Colonic mucosa (tissue), 4 donors: ENCODE measurements at places on chromosomes 13 and 19.

DNA sequence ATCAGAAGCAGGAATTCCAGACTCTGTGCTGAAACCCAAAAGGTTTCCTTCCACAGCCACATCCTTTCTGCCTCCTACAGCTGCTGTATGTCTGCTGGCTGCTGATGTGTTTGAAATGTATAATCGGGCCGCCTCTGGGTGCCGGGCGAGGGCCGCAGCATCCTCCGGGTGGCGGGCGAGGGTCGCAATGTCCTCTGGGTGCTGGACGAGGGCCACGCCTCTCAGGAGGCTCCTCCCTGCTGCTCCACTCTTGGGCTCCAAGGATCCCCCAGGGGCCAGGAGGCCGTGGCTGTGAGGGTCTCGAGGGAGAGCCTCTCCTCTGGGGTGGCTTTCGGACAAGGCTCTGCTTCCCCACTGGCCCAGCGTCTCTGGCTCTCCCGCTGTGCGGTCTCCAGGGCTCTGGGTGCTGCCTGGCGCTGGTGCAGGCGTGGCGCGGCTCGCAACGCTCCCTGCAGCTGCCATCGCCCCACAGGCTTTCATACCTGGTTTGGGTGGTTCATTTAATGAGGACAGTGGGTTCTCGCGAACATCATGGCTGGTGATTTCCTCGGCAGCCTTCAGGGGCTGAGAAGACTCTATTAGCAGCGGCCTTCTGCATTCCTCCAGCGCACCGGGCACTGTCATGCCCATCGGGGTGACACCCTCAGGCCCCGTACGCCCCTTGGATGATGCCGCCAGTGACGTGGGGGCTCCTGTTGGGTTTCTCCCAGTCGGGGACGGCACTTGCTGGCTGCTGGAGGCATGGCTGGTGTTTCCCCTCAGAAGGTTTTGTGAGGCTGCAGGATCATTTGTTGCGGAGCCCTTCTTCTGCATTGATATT, 41.8 kb upstream of the GRTP1 start:
- DNase-seq: no peak

DNA sequence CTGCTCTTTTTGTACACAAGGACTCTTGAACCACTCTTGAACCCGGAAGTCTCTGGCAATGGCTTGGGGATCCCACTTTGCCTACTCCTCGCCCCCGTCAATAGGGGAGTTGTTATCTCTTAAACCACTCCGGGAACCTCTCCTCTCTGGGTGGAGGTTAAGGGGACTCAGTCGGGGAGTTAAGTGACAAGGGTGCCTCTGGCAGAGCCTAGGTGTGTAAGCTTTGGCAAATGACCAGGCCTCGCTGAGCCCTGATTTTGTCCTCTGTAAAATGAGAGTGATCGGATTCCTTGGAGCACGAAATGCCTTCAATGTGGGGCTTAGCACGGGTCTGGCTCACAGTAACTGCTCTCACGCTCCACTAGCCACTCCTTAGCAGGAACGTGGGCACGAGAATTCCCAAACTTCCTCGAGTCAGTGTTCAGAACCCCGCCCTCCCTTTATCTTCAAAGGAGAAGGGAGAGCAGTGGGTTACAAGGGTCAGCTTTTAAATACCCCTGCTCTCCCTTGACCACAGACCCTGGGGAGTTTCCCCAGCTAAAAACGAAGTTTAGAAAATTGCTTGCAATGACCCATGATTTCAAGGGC, 193.3 kb downstream of the KATNAL1 start:
- peak; percentile 72 for DNase-seq

GRCh38 chr13:50014386-50014785, 858 bp upstream of the KCNRG start:
- DNase-seq: no peak

DNA sequence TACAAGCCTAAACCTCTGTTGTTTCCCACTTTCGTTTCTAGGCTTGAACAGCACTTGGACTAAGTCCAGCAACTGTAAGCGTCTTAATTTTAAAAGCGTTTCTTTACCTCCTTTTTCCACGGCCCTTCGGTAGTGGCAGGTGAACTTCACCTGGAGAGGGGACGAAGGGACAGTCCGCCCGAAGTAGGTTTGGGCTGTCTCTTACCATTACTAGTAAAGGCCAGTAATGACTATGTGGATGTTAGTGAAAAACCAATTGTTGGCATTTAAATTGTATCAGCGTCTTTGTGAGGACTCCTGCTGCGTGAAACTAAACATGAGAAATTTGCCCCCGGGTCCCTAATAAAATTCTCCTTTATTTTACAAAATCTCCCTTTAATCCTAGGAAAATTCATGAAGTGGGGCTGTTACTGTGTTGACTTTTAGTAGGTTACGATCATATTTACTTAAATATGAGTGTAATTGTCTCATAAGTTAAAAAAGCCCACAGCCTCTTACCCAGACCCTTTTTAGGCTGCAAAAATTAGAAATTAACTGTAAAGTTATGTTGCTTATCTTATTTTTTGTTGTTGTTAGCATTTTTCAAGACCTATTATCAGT, 983 bp downstream of the ITM2B start:
- DNase-seq: no peak

DNA sequence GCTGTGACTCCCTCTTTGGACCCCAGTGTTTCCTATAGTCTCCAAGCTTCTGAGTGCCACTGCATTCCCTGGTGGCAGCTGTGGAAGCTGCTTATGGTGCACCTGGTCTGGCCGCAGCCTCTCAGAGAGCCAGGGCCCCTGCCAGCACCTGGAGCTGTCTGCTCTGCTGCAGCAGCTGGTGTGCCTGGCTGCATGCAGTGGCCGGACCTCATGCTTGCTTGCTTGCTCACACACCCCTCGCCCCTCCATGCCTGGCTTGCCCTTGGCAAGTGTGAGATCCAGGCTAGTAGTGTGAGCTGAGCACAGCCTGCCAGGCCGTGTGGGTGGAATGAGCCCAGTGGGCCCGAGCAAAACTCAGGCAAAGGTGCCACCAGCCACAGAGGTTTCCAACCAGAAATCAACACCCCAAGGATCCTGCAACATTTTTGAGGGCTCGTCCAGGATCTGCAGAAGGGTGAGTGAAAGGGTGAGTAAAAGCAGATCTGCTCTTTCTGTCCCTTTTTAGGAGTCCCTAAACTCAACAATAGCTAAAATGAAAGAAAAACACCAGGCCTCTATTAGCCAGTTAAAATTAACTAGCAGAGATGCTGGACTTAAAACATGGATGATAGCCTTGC, 7.6 kb upstream of the MLLT1 start:
- DNase-seq: no peak

GRCh38 chr13:45100573-45101262, 19.6 kb upstream of the GTF2F2 start:
- no peak for DNase-seq

GRCh38 chr13:32098272-32098671, 66.7 kb downstream of the FRY start:
- DNase-seq: no peak

DNA sequence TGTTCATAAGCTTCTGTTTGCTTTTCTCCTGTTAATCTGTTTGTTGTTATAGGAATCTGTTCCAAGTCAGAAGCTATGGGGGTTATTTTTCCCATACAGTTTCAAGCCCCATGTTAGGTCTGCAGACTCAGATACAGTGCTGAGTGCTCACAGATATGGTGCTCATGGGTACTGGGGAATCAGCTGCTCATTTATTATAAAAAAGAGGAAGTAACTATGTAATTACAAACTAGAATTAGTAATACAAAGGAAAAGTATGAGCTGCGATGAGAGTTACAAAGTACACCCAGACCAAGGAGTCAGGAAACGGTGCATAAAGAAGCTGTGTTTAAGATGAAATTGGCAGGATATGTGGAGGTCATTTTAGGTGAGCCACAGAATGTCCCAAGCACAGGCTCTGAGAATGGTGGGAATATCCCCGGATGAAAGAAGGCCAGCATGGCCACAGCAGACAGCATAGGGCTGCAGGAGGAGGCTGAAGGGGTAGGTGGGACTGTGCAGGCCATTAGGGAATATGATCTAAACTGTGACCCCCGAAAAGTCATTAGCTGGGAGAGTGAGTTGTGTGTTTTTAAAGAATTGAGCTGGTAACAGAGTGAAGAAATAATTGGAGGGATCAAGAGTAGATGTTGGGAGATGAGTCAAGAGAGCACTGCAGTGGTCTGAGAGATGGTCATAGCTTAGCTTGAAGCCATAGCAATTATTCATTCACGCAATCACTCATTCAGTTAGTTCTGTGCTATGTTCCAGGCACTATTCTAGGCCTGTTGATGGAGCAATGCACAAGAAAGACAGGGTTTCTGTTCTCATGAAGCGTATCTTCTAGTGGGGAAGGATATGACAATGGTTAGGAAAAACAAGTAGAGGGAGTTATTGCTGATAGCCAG, 177.4 kb upstream of the UBL3 start:
- no peak for DNase-seq

GRCh38 chr13:45512098-45512496, 47.4 kb downstream of the COG3 start:
- no peak for DNase-seq

GRCh38 chr13:37627428-37627827, 28.9 kb upstream of the POSTN start:
- DNase-seq: no peak

DNA sequence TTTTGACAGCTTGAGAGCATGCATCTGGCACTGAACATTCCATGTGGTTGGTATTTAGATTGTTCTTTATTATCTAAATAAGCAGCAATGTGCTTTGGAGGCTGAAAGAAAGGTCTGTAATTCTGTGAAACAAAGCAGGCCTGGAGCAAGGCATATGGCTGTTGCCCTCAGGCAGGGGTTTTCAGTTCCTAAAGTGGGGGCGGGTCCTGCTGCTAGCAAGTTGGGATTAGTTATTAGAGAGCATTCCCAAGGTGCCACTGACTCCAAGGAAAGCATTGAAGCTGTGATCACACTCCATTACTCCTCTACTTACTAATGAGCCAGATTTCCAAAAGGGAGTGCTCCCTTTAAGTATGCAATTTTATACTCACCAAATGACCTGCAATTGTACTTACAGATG, 432.2 kb downstream of the OLFM4 start:
- no peak for DNase-seq

DNA sequence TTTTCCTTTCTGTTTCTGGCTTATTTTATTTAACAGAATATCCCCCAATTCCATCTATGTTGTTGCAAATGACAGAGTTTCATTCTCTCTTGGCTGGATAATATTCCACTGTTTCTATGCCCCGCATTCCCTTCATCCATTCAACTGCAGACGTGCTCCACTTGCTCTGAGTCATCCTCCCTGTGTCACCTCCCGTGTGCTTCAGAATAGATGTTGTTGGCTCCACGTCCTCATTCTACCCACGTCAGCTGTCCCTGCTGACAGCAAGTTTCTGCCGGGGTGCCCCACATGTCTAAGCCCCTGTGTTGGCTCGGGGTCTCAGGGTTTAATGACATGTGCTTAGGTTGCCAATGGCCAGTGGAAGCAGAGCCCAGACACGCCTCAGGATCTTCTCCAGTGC, 1041.0 kb downstream of the UQCRFS1 start:
- no peak for DNase-seq

DNA sequence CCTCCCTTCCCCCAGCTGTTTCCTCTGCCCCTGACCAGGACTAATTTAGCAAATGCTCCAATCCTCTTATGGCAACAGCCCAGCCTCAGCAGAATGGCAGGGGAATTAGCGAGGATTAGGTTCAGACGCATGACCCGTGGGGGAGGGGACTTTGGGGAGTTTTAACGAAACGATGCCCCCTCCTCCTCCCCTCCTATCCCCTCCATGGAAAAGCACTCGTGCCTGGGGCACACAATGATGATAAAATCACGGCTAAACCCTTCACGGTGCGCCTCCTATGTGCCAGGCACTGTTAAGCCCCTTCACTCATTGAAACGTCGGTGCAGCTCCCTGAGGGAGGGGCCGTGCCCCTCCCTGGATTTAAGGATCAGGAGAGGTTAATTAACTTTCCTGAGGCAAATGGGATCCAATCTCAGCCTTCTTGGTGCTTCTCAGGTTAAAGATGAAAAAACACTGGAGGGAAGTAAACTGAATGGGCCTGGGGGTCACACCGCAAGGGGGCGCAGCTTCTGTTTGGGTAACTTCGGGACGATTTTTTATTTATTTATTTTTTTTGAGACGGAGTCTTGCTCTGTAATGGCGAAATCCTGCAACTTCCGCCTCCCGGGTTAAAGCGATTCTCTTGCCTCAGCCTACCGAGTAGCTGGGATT, 10.1 kb upstream of the TPRX2 start:
- peak; percentile 24 for DNase-seq

DNA sequence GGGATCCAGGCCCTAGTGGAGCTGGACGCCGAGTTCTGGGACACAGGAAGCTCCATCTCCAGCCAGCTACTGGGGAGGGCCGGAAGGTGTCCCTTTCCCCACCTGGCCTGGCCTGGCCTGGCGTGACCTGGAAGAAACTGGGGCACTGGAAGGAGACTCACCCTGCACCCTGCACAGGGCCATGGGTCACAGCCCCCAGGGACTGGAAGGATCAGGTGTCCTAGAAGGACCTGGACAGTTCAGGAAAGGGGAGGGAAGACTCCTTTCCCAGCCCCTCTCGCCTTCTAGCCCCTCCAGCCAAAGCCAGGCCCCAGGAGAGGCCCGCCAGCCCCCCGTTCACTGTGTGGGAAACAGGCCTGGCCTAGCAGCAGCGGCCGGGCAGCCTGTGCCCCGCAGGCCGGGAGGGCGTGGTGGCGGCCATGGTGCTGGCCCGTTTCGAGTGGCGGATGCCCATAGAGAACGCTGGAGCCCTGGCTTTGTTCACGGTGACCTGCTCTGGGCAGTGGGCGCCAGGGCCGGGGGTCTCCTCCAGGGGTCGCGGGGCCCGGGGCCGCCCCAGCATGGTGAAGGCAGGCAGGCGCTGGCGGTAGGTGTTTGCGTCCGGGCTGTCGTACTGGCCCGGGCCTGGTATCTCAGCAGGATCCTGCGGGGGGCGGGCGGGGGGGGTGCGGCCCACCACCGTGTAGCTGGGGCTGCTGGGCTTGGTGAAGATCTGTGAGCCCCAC, 2.8 kb upstream of the SHC2 start:
- no peak for DNase-seq

- no peak for DNase-seq
Observed at GRCh38 chr13:69904784-69905183, 202.8 kb upstream of the ATXN8OS start.

GRCh38 chr13:40094056-40094455, 438.6 kb downstream of the COG6 start:
- peak; percentile 32 for DNase-seq

- no peak for DNase-seq
Observed at GRCh38 chr13:98349731-98350305, 172.7 kb upstream of the RNF113B start.

- no peak for DNase-seq
Observed at GRCh38 chr13:64029343-64030093, 2613.9 kb upstream of the PCDH20 start.

- peak; percentile 28 for DNase-seq
Observed at GRCh38 chr13:31409678-31410356, 210.0 kb downstream of the B3GLCT start.

GRCh38 chr19:10643968-10644259, 10.2 kb upstream of the ILF3 start:
- no peak for DNase-seq

GRCh38 chr13:98158172-98158899, 15.4 kb downstream of the FARP1 start:
- DNase-seq: no peak

- no peak for DNase-seq
Observed at GRCh38 chr13:43022934-43023288, 475 bp upstream of the DNAJC15 start.
